B cell (primary cell): ENCODE measurements at places on chromosomes 5 and 9.

GRCh38 chr5:5063533-5063953, 76.6 kb upstream of the ADAMTS16 start:
- no peaks in the 10 kb centered on the region for H3K27me3 ChIP-seq
- H3K4me3 ChIP-seq, result no peak overlapping the region
- no peaks in the 10 kb centered on the region for H3K4me1 ChIP-seq
- no peak overlapping the region for H3K27ac ChIP-seq
- DNase-seq, result no peak
- no peaks in the 10 kb centered on the region for H3K36me3 ChIP-seq

DNA sequence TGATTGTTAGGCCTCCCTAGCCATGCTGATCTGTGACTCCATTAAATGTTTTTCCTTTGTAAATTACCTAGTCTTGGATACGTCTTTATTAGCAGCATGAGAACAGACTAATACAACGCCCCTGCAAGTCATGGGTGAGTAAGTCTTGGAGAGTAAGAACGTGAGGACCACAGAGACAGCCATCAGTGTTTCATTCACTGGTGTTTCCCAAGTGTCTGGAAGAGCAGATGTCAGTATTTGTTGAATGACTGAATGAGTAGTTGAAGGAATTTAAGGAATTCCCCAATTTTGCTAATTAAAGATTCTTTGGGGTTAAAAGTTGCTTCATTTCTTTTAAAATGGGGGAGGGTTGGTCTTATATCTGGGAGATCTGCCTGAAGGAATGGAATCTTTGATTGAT, 178.8 kb downstream of the TRIO start:
- no peak overlapping the region for H3K27ac ChIP-seq
- no peak overlapping the region for H3K4me3 ChIP-seq
- H3K27me3 ChIP-seq, result no peaks in the 10 kb centered on the region
- no peak for DNase-seq

DNA sequence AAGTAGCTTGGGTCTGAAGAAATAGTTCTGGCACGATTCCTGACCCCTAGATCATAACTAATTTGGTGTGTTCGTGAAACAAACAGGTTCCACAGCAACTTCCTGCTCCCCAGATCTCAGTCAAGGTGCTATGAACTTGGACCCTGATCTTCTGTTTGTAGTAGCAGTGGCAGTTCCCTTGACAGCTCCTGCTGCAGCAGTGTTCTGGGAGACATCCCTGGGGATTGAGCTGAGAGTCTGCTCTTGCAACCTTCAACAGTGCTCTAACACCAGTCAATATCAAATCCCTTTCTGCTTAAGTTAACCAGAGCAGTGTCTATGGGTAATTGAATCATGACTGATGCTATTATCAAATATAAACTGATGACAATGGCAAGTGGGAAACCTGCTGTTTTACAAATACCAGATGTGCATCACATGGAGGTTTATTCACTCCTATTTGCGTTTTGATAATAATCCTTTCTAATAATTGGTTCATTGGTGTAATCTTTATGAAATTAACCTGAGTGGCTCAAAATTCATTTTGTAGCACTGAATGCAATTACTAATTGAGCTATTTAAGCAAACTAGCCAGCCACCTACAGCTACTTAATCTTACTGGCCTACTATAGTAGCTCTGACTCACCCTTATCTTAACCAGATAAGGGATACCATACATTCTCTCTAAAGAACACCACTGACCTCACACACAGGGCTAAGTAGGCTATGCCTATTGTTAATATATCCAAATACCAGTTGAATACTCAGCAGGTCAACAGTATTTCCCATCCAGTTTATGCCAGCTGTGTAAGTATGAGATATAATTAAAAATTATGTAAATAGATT, 21.9 kb downstream of the KDM4C start:
- DNase-seq, result peak; percentile 23
- H3K36me3 ChIP-seq, result no peaks in the 10 kb centered on the region
- H3K4me1 ChIP-seq, result peaks cover 67% of the 10 kb centered on the region
- H3K27ac ChIP-seq, result peak overlapping the region; percentile 61
- H3K27me3 ChIP-seq, result no peaks in the 10 kb centered on the region

- no peaks in the 10 kb centered on the region for H3K36me3 ChIP-seq
- no peak for DNase-seq
- H3K4me1 ChIP-seq, result no peaks in the 10 kb centered on the region
- H3K4me3 ChIP-seq, result no peak overlapping the region
- H3K27ac ChIP-seq, result no peak overlapping the region
Measured at GRCh38 chr9:83346655-83347420, 191.4 kb downstream of the FRMD3 start.

GRCh38 chr9:84174486-84174885, 166.1 kb downstream of the SLC28A3 start:
- DNase-seq, result no peak
- H3K27me3 ChIP-seq, result no peaks in the 10 kb centered on the region

GRCh38 chr5:176773408-176774035, 36.8 kb upstream of the UNC5A start:
- no peaks in the 10 kb centered on the region for H3K36me3 ChIP-seq
- no peaks in the 10 kb centered on the region for H3K4me1 ChIP-seq
- DNase-seq, result no peak
- H3K4me3 ChIP-seq, result no peak overlapping the region

- H3K27me3 ChIP-seq, result no peaks in the 10 kb centered on the region
- DNase-seq, result no peak
- H3K36me3 ChIP-seq, result no peaks in the 10 kb centered on the region
- H3K4me1 ChIP-seq, result no peaks in the 10 kb centered on the region
- no peak overlapping the region for H3K27ac ChIP-seq
Measured at GRCh38 chr9:134915046-134915985, 2.4 kb downstream of the FCN1 start.

GRCh38 chr9:127753622-127754021, 18.5 kb upstream of the TOR2A start:
- peaks cover 58% of the 10 kb centered on the region for H3K36me3 ChIP-seq
- H3K27ac ChIP-seq, result no peak overlapping the region
- H3K27me3 ChIP-seq, result no peaks in the 10 kb centered on the region
- DNase-seq, result no peak
- H3K4me1 ChIP-seq, result no peaks in the 10 kb centered on the region
- H3K4me3 ChIP-seq, result no peak overlapping the region

DNA sequence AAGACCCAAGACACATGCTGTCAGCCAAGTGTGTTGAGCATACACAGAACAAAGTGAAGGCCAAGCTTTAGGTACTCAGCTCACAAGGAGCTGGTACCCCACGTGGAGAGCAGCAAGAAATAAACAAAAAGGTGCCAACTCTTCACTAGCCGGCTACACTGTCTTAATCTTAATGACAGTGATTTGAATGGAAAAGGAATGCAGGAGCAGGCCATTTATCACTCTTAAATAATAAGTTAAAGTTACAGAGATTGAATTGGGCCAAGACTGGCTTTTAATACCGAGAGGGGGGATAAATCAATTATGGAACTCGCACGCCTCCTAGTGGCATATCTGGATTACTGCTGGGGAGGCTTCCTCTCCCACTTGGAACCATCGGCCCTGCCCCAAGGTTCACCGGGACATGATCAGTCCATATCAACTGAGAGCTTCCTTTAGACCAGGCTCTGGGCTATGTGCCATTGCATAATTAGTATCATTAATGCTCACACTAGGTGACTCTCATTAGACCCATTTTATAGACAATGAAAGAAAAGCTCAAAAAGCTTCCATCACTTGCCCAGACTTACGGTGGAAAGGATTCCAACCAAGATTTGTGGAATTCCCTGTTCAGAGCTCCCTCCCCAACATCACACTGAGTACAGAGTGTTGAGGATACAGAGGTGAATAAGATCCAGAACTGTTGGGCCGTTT, 94.0 kb downstream of the ACTL7B start:
- H3K4me3 ChIP-seq, result no peak overlapping the region
- H3K36me3 ChIP-seq, result no peaks in the 10 kb centered on the region
- no peak overlapping the region for H3K27ac ChIP-seq
- peak; percentile 60 for DNase-seq

GRCh38 chr5:56123531-56124243, 109.4 kb downstream of the ANKRD55 start:
- no peaks in the 10 kb centered on the region for H3K36me3 ChIP-seq
- no peaks in the 10 kb centered on the region for H3K27me3 ChIP-seq
- no peak overlapping the region for H3K4me3 ChIP-seq
- no peak overlapping the region for H3K27ac ChIP-seq

GRCh38 chr5:117183326-117183725, 608.7 kb upstream of the SEMA6A start:
- no peak for DNase-seq
- H3K36me3 ChIP-seq, result no peaks in the 10 kb centered on the region
- H3K4me1 ChIP-seq, result no peaks in the 10 kb centered on the region
- no peak overlapping the region for H3K27ac ChIP-seq
- H3K27me3 ChIP-seq, result no peaks in the 10 kb centered on the region

DNA sequence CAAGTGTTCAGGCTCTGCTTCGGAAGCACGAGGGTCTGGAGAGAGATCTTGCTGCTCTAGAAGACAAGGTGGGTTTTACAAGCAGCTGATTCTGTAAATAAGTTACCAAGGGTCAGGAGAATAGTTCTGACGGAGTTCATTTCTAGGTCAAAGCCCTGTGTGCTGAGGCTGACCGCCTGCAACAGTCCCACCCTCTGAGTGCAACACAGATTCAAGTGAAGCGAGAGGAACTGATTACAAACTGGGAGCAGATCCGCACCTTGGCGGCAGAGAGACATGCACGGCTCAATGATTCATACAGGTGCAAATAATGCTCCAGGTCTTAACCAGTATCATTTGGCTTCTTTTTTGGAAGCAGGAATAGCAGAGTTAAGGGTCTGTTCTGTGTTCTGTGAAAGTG, 24.8 kb downstream of the SPTAN1 start:
- DNase-seq, result no peak
- H3K4me3 ChIP-seq, result no peak overlapping the region
- H3K27ac ChIP-seq, result no peak overlapping the region

- H3K27me3 ChIP-seq, result no peaks in the 10 kb centered on the region
- H3K27ac ChIP-seq, result no peak overlapping the region
- no peaks in the 10 kb centered on the region for H3K4me1 ChIP-seq
- DNase-seq, result no peak
- H3K36me3 ChIP-seq, result no peaks in the 10 kb centered on the region
Measured at GRCh38 chr5:7372399-7372798, 23.5 kb upstream of the ADCY2 start.

- H3K27ac ChIP-seq, result peak overlapping the region; percentile 25
- H3K36me3 ChIP-seq, result no peaks in the 10 kb centered on the region
- H3K4me3 ChIP-seq, result peak overlapping the region; percentile 23
- H3K4me1 ChIP-seq, result peaks cover 87% of the 10 kb centered on the region
Measured at GRCh38 chr5:131270809-131271208, 7.0 kb downstream of the CDC42SE2 start.

- no peak overlapping the region for H3K27ac ChIP-seq
- no peak overlapping the region for H3K4me3 ChIP-seq
- peak; percentile 40 for DNase-seq
- H3K36me3 ChIP-seq, result no peaks in the 10 kb centered on the region
- no peaks in the 10 kb centered on the region for H3K4me1 ChIP-seq
Measured at GRCh38 chr9:17462869-17463464, 115.9 kb upstream of the SH3GL2 start.

DNA sequence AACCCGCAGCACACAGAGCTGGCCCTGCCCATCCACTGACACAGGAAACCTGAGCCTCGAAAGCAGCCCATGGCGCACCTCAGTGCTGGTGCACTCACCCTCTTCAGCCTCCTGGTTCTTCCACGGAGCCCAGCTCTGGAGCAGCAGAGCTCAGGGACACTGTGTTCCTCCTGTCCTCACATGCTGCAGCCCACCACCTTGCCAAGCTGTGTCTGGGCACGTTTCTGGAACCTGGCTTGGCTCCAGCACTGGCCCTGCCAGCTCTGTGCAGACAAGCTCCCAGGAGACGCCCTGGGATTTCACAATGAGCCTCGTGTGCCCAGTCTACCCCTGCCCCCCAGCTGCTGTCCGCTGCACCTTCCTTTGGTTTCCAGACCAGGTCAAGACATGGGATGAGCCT, 119.5 kb downstream of the SYK start:
- H3K4me1 ChIP-seq, result peaks cover 12% of the 10 kb centered on the region
- no peaks in the 10 kb centered on the region for H3K36me3 ChIP-seq
- no peak for DNase-seq

GRCh38 chr9:128792978-128793686, 6.1 kb downstream of the TBC1D13 start:
- H3K27me3 ChIP-seq, result no peaks in the 10 kb centered on the region
- H3K36me3 ChIP-seq, result peaks cover 53% of the 10 kb centered on the region
- no peak for DNase-seq
- no peak overlapping the region for H3K4me3 ChIP-seq
- H3K4me1 ChIP-seq, result peaks cover 4% of the 10 kb centered on the region

GRCh38 chr5:175027390-175027789, 303.0 kb downstream of the MSX2 start:
- H3K4me1 ChIP-seq, result no peaks in the 10 kb centered on the region
- H3K27me3 ChIP-seq, result no peaks in the 10 kb centered on the region
- no peak overlapping the region for H3K27ac ChIP-seq
- H3K36me3 ChIP-seq, result no peaks in the 10 kb centered on the region
- H3K4me3 ChIP-seq, result no peak overlapping the region

GRCh38 chr5:110343616-110344015, 382.9 kb downstream of the TMEM232 start:
- no peaks in the 10 kb centered on the region for H3K27me3 ChIP-seq
- no peaks in the 10 kb centered on the region for H3K36me3 ChIP-seq
- no peak overlapping the region for H3K4me3 ChIP-seq
- DNase-seq, result no peak

DNA sequence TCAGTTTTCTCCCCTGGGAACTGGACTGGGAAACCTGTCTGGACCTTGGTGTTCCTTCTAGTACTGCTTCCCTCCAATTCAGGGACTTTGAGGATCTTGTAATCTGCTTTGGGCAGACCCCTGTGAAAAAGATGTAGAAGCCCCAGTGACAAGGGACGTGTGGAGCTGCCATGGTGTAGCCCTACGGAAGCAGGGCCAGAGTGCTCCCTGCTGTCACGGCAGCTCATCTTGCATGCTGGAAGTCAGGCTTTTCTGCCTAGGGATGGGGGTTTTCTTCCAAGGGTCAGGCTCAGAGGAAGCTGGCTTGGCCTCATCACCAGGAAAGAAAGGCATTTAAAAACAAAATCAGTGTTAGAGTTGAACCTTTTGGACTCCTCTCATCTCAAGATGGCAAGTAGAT, 86.4 kb downstream of the AMBP start:
- DNase-seq, result no peak
- no peaks in the 10 kb centered on the region for H3K27me3 ChIP-seq
- no peaks in the 10 kb centered on the region for H3K36me3 ChIP-seq
- peaks cover 25% of the 10 kb centered on the region for H3K4me1 ChIP-seq

- peaks cover 9% of the 10 kb centered on the region for H3K4me1 ChIP-seq
- DNase-seq, result no peak
- no peak overlapping the region for H3K27ac ChIP-seq
- no peaks in the 10 kb centered on the region for H3K36me3 ChIP-seq
- H3K27me3 ChIP-seq, result no peaks in the 10 kb centered on the region
Measured at GRCh38 chr9:27581826-27582225, 8.5 kb upstream of the C9orf72 start.

DNA sequence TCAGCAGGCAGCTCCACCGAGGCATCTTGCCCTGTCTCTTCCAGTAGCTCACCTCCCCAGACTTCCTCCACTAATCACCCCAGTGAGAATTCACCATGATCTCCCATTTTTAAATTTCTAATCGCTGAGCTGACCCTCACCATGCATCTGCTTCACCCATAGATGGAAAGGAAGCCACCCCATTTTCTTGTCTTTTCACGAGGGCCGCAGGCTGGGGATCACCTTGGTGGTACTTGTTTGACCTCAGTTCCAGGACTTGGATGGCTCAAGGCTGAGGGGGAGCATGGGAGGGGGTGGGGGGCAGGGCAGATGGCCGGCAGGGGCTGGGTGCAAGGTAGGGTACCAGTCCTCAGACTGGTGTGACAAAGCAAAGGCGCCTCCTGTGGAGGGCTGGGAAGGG, 3.6 kb downstream of the PROP1 start:
- H3K27me3 ChIP-seq, result peaks cover under 1% of the 10 kb centered on the region
- H3K36me3 ChIP-seq, result no peaks in the 10 kb centered on the region
- no peak for DNase-seq
- H3K4me1 ChIP-seq, result no peaks in the 10 kb centered on the region
- no peak overlapping the region for H3K27ac ChIP-seq
- H3K4me3 ChIP-seq, result no peak overlapping the region
